ENCODE measurements at places on chromosomes 5 and 9. TPM values are rescaled to one million over a fixed set of nuclear protein-coding genes. Genes with fewer than 3 reads are reported as not detected.

The CKMT2 gene
- not detected for total RNA-seq

The MYORG gene
- 1.2 TPM for total RNA-seq

The CCDC183 gene
- total RNA-seq = 0.42 TPM

The NR2F1-AS1 gene
- total RNA-seq = not detected

The C9orf153 gene
- total RNA-seq = 0.54 TPM

The PCSK1 gene
- not detected for total RNA-seq

The HEMGN gene
- total RNA-seq = 0.42 TPM

The TEK gene
- total RNA-seq = not detected

The MYOZ3 gene
- total RNA-seq = not detected

The ANKRD18A gene
- 5.0 TPM for total RNA-seq

The EFNA5 gene
- not detected for total RNA-seq

The POLR3G gene
- 5.1 TPM for total RNA-seq
